Fibroblast of the aortic adventitia (primary cell): ENCODE measurements at places on chromosomes 5 and 9.

GRCh38 chr9:120774719-120775118, 18.5 kb downstream of the FBXW2 start:
- no peak for DNase-seq

GRCh38 chr5:154002093-154002492, 36.6 kb downstream of the FAM114A2 start:
- DNase-seq = peak; percentile 85

DNA sequence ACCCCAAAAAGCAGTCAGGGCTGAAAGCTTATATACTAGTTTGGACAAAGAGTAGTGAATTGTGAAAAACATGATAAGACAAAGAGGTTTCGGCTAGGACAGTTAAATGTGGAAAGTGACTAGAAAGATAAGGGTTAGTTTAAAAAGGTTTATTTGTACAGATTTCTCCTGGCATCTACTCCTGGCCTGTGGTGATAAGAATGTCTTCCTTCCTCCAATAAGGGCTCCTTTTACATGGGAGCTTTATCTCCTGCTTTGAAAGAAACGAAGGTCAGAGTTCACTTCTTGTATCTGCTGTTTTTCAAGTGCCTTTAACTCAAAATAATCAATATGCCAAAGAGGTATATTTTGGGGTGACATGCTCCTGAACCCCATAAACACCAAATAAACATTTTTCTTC, 776.1 kb upstream of the COX7C start:
- no peak for DNase-seq

GRCh38 chr5:114419067-114419388, 57.2 kb downstream of the KCNN2 start:
- no peak for DNase-seq

GRCh38 chr5:64156261-64156660, 9.4 kb upstream of the RNF180 start:
- no peak for DNase-seq

GRCh38 chr9:109561137-109561536, 63.0 kb upstream of the PTPN3 start:
- no peak for DNase-seq
